Activated naive CD4-positive, alpha-beta T cell (primary cell): ENCODE measurements at places on chromosomes 6 and 20.

DNA sequence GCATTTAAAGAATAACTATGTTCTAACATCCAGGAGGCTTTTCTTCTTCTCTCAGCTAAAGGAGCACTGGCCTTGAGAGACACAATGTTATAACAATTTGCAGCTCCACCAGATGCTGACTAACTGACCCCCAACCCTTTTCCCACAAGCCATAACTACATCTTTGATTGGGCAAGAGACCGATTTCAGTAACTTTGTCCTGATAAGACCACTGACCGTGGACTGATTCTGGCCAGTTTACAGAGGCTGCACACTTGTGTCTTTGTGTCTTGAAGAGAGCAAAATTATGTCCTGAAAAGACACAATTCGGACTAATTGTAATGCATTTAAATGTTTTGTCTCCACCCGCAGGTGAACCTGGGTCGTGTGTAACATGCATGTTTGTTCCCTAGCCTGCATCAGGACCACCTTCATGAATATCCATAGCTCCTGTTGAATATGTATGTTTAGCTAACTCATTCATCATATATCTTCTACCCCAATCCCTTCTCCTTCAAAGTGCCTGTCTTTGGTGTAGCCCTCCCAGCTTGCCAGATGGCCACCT lies 22.3 kb downstream of the ABRACL start:
- no peak for DNase-seq

GRCh38 chr6:70375166-70375565 lies 38.1 kb upstream of the FAM135A start:
- no peak for DNase-seq

DNA sequence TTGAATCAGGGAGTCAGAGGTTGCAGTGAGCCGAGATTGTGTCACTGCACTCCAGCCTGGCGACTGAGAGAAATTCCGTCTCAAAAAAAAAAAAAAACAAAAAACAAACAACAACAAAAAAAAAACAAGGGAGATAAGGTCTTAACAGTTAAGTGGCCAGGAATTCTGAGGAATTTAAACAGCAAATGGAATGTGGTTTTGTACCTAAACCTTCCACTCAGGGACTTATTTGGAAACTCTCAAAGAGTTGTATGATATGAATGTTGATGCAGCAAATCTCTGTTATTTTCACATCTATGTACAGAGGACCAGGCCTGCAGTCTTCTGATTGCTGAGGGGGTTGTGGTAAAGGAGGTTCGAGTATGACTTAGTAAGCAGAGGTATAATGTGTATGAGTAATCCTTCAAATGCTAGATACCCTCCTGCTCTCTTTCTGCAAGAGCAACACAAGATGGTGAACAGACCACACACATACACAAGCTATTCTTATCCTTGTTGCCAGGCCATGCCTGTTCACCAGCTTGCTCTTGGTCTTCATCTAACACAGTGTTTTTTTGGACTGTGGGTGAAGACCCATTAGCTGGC lies 174.9 kb upstream of the SCGN start:
- DNase-seq = no peak

DNA sequence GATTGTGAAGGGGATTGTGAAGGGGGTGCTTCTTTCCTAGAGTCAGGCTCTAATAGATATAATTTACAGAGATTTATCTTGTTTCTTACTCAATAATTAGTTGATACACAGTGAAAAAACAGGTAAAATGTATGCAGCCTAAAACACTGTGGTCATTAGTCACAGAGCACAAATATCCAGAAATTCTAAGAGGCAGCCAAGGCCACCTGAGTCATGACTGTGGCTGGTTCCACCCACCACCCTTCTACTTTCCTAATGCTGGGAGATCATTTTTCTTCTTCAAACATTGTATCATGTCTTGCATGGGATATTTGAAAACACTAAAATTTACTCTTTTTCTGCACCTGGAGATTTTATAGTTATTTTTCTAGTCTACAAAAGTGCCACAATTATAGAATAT lies 181.6 kb downstream of the OTOR start:
- DNase-seq = no peak

DNA sequence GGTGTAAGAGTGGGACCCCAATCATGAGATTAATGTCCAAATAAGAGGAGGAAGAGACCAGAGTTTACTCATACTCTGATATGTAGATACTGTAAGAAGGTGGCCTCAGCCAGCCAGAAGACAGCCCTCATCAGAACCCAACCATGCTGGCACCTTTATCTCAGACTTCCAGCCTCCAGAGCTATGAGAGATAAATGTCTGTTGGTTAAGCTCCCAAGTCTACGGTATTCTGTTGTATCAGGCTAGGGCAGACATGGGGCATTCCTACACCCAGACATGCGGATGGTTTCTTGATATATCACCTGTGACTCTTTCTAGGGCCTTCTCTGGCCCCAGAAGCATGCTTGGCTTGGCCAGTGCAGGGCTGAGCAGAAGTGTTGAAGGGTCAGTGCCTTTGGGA lies 247.4 kb upstream of the RIN2 start:
- no peak for DNase-seq

DNA sequence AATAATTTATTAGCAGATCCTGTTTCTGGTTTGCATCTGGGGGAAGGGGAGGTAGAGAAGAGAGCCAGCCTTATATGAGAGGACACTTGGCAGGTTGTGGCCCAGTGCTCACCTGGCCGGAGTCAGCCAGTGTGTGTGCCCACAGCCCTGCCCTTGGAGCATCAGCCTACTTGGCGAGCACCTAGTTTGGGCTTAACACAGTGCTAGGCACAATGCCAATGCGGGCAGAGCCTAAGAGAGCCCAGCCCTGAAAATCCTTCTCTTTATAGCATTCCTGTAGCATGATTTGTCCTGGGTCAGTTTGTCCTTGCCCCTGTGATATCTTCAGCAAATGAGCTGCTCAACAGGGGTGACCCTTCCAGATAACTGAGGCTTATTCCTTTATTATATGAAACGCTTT lies 73.0 kb downstream of the SLX4IP start:
- no peak for DNase-seq

DNA sequence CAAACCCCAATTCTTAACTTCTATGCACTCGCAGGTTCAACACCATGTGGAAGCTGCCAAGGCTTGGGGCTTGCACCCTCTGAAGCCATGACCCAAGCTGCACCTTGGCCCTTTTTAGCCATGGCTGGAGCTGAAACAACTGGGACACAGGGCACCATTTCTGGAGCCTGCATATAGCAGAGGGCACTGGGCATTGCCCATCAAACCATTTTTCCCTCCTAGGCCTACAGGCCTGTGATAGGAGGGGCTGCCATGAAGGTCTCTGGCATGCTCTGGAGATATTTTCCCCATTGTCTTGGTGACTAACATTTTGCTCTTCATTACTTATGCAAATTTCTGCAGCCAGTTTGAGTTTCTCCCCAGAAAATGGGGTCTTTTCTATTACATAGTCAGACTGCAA lies 484.7 kb downstream of the EPHA7 start:
- no peak for DNase-seq

DNA sequence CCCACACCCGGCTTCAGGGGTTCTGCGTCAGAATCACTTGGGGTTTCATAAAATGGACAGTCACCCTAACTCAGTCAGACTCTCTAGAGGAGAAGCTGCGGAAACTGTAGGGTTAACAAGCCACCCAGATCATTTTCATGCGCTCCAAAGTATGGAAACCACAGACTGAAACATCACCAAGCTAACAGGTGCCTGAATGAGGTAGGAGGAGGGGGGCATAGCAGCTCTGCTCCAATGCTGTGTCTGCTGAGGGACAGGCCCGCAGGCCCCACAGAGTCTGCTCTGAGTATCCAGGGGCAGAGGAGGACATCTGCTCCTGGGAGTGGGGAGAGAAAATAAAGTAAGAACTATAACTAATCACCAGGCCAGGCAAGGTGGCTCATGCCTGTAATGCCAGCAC lies 97.1 kb upstream of the AKAP12 start:
- DNase-seq = no peak

- DNase-seq = no peak
Observed at GRCh38 chr20:1204113-1204512, 859 bp downstream of the C20orf202 start.

GRCh38 chr6:162343936-162344645 lies 383.5 kb downstream of the PRKN start:
- DNase-seq = no peak

DNA sequence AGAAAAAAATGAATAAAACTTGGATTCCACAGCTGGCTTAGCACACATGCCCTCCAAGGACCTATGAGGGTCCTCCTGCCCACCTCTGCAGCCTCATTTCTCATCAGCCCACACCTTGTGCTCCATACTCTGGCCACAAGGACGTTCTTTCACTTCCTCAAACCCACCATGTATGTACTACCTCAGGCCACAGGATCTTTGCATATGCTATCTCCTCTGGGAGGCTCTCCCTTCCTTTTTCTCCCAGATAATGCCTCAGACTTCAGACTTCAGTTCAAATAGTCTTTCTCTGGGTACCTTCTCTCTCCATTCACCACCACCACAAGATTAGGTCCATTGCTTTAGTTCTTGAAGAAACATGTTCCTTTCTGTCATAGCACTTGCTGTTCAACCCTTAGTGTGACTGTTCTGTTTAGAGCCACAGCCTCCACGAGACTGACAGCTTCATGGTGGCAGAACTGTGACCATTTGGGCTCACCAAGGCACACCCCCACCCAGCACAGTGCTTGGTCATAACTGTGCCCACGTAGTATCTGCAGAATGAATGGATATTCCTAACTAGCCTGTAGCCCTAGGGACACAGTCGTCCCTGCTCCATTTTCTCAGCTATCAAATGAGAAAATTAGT lies 146.7 kb upstream of the LRFN2 start:
- no peak for DNase-seq

DNA sequence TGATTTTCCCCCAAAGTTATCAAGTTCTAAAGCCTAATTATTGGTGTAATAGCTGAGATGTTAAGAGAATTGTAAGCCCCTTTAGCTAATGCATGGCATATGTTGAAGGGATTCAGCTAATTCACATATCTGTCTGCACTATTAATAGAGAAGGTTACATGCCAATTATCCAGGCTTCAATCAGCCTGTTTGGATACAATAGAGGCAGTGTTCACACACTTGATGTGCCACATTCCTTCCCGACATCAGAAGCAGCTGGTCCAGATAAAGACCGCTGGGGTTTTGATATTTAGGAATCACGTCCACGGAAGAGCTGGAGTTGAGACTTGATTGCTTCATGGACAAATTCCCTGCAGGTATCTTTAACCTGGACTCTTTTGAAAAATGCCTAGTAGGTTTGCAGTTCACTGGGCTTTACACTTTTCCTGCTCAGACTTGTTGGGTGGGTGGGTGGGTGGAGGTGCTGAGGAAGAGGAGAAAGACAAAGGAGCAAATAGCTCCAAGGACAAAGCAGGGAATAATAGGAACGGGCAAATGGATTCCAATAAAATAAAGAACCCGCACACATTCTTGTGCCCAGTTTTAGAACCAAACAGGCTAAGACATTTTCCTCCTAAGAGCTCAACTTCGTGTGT lies 142.6 kb upstream of the ZNF217 start:
- DNase-seq = no peak

- DNase-seq = no peak
Observed at GRCh38 chr6:53926505-53926904, 131.7 kb downstream of the LRRC1 start.

GRCh38 chr6:144181639-144182038 lies 31.3 kb downstream of the STX11 start:
- no peak for DNase-seq

DNA sequence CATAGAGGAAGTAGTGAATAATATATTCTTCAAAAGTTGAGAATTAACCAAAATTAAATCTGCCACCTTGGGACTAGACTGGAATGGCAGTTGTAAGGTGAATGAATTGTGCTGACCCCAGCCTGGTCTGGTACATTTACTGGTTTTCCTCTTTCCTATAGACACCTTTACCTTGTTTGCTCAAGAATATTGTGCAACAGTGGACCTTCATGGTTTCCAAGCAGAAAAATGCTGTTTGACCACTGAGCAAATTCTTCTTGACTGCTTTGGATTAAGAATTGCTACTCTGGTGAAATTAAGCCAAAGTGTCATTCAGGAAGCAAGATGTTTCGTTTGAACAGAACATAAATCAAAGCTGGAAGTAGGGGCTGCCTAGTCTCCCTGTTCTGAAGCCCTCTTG lies 156.6 kb upstream of the TAB2 start:
- DNase-seq = no peak

GRCh38 chr20:6613280-6613861 lies 154.1 kb upstream of the BMP2 start:
- no peak for DNase-seq

DNA sequence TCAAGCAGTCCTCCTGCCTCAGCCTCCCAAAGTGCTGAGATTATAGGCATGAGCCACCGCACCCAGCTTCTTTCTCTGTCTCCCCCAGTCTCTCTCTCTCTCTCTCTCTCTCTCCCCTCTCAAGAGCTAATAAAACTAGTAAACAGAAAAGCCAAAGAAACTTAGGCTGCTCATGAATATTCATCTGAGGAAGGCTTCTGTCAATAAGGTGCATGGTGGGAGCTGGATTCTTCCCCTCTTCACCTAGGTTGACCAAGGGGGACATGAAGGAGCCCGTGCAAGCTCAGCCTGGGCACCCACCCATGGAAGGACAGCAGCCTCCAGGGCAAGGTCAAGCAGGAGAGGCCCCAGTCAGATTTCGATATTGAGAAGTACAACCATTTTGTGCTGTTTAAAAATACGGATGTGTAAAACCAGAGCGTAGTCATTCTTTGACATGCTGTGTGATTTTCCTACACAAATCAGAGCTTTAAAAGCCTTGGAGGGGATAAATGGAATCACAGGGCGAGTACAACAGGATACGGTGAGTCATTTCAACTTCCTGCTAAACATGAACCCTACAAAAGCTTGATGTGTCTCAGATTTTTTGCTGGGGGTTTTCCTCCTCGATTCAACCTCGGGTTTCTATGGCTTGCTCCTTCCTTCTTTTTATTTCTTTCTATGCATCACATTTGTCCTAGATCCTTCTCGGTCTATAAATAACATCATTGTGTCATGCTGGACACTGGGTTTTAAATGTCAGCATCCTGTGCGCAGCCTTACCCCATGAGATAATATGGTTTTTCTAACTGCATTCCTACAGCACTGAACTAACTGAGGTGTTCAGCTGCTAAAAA lies 368.9 kb upstream of the JARID2 start:
- no peak for DNase-seq

- no peak for DNase-seq
Observed at GRCh38 chr20:41072190-41072863, 43.7 kb downstream of the TOP1 start.

DNA sequence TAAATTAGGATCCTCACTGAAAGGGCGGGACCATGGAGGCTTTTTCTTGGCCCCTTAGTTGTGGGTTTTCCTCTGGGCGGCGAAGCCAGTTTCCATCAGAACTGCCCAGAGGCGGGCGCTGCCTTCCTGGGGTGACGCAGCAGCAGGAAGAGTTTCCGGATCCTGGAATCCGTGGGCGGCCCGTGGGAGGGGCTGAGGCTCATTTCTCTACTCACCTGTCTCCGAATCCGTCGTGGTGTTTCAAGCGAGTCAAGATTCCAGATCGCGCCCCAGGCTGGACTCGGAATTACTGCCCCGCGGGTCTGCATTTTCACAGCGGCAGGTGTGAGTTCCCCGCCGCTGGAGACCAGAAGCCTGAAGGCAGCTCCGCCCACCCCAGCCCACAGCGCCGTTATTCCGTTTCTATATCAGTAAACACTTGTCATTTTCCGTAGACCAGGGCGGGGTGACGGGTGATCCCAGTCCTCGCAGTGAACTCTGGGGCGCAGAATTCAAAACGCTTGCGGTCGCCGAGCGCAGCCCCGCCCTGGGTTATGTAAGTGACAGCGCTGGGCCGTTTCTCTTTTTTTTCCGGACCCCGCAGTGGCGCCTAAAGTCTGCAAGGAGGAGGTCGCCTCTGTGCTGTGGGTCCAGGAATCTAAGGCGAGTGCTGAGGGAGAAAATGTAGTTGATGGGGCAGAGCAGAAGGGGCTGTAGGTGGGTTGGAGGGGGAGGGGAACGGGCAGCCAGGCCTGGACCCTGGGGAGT lies 27.2 kb upstream of the POU5F1 start:
- DNase-seq = peak; percentile 69
